ENCODE measurements at places on chromosomes 5 and 9. TPM values are rescaled to one million over a fixed set of nuclear protein-coding genes. Genes with fewer than 3 reads are reported as not detected.

The ACTBL2 gene
- not detected for polyA plus RNA-seq

- DNase-seq: no peak
Measured at GRCh38 chr5:67395790-67396418, 199.3 kb upstream of the CD180 start.

The IL33 gene
- polyA plus RNA-seq: 3.7 TPM

- DNase-seq: no peak
Measured at GRCh38 chr9:129422032-129422842, 198.7 kb downstream of the C9orf50 start.

The ENC1 gene
- 5.3 TPM for polyA plus RNA-seq

GRCh38 chr9:133583586-133583985, 25.6 kb downstream of the FAM163B start:
- DNase-seq: no peak

The SVEP1 gene
- polyA plus RNA-seq: 1.1 TPM

DNA sequence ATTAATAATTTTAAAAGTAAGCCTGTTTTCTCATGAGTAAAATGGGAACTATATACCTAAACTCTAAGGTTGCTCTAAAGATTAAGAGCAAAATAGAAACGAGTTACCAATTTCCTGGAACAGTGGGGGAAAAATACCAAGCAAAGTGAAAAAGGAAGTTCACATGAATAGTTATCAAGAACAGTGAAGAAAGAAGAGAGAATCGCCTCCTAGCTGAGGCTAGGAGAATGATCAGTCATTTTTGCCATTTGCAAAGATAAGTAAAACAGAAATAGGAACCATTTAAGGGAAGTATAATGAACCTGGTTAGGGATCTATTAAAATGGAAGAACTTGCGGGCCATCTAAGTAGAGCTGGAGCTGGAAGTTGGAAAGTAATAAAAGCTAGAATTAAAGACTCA, 50.7 kb downstream of the P4HA2 start:
- no peak for DNase-seq

The IQGAP2 gene
- 35.8 TPM for polyA plus RNA-seq

DNA sequence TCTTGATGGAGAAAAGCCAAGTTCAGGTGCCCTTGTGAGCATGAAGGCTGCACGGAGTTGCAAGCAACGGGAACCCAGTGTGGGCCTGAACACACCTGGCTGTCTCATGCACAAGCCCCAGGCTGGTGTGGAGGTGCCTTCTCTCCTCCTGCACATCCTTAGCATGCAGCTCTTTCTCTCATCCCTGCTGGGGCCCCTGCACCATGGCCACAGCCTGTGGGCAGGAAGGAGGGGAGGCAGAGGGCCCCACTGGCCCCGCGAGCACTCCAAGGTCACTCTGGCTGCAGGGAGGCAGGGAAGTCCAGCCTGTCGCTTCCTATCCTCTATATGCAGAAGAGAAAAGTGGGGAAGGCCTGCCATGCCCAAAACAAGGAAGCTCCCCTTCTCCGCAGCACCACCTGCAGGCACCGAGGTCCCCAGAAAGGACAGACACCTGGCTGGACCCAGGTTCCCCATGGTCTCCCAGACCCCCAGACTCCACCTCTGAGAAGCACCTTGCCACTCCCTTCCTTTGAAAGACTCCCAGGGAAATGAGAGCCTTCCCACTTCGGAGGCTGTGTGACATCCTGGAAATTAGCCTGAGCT, 18.6 kb downstream of the STKLD1 start:
- DNase-seq: no peak

DNA sequence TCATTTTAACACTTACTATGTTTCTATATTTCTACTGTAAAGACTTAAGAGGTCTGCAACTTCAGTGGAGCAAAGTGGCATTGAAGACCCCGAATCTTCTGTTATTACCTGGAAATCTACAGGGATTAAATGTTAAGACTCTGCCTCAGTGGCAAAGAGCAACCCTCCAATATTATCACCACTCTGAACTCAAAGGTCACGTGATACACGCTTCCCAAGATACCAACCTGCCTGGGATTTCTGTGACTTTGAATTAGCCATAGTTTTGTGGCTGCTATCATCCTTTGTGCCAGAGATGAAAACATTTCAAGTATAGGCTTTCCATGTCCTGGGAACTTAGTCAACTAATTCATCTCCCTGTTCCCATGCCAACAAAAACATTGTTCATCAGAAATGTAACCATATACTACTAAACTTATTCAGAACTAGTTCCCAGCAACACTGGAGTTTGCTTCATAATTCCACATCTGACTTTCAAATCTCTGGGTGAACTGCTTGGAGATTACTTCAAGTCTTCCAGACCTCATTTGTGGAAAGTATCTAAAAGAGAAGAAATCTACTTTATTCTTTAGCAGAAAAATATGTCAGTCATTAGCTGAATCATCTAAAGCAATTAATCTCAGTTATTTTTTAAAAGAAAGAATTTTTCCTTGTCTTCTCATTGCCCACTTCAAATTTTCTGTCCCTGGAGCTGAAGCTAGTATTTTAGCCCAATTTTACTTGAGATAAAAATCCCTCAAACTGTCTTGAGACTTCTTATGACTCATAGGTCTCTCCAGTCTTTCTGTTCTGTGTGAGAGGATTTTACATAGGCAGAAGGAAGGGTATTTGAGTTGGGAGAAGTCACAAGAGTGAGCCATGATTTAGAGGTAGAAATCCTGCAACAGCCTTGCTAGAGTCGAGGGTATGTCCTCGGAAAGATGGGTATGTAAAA, 83.0 kb downstream of the ZNF462 start:
- no peak for DNase-seq

DNA sequence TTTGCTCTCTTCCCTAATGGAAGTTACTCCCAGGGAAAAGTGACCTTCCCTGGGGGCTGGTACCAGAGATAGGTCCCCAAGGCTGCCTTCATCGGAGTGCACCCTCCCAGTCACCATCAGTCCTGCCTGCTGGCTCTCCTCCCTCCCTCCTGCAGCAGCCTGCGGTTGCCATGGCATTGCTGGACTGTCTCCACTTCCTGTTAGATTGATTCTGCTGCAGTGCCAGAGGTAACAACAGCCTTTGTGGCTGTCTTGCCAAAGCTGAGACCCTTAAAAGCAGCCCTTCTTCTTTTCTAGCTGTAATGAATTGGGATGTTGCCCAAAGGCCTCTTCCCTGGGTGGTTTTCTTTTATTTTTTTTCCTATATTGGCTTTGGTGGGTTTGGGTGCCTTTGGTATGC, 78.1 kb upstream of the PRLR start:
- DNase-seq: no peak

GRCh38 chr5:99795031-99795430, 740.1 kb upstream of the FAM174A start:
- DNase-seq: no peak

DNA sequence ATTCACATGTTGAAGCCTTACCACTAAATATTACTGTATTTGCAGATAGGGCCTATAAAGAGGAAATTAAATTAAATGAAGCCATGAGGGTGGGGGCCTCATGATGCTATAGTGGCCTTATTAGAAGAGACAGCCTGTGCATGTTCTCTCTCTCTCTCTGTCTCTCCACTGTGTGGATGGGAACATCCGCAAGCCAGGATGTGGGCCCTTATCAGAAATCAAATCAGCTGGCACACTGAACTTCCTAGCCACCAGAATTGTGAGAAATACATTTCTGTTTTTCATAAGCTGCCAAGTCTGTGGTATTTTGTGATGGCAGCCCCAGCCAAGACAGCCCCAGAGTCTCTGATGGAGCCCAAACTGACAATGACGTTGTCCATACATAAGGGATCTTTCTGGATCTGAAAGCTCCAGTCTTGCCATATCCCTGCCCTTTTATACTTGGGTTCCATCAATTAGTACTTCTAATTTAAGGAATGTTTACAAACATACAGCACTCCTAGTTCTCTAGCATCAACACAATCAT, 300.5 kb upstream of the ATP10B start:
- DNase-seq: no peak

The WDR38 gene
- polyA plus RNA-seq: not detected

DNA sequence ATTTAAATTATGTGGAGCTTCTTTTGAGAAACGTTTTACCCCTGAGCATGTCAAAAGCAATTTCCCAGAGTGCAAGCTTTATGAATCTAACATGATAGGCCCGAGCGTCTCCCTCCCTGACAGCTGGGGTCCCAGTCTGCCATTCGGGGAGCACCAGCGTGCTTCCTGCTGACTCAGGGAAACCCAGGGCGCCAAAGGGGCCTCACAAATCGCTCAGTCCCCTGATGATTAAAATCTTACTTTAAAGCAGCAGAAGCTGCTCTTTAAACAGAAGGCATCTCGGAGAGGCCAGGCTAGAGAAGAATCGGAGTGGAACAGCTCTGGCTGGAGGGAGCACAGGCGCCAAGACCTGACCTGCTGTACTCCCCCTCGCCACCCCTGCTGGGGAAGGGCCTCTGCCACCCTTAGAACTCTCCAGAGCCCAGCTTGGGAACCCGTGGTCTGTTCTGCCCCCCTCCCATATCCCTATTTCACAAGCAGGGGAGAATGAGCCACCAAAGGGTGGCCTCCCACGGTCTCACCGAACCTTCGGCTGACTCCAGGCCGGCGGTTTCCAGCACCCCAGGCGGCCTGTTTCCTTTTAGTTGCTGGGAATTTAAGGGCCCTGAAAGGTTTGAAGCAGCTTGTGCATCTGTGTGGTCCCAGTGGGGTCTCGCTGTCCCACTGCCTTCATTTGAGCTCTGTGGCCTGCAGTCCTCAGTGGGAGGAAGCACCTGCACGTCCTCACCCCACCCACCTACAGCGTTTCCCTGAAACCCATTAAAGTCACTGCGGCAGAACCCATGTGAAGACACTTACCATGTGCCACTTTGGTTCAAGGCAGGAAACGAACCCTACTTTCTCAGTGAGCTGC, 147.6 kb downstream of the COL23A1 start:
- DNase-seq: no peak

- DNase-seq: no peak
Measured at GRCh38 chr9:131483319-131484050, 19.2 kb upstream of the POMT1 start.

DNA sequence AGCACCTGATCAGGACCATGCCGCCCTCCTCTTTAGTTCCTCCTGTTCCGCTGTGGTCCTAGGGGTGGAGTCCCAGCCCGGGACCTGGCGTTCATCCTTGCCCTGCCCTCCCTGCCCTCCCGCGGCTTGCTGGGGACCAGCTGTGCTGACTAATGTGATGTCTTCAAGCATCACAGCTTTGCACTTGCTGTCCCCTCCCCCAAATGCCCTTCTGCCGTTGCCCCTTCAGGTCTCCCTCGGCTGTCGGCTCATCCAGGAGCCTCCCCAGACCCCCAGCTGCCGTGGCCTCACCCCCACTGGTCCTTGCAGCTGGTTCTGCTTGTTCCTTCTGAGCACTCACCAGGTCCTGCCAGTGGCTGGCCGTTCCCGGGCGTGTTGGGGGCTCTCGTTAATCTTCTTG, 19.9 kb downstream of the RXRA start:
- DNase-seq: no peak

DNA sequence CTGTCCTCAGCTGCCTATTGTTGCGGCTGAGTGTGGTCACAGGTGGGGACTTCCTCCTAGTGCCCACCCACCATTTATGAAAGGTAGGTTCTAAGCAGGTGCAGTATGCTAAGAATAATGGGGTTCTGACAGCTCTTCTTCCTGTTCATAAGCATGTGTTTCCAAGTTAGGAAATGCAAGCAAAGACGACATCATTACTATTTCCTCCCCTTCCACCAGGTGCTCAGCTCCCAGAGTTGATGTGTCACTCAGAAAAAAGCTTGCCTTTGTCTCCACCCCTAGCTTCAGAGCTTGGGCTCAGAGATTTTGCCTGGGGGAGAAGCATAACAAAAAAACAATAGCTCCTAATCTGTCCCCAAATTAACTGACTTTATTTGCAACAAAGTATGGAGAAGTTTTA, 1076.7 kb downstream of the NR2F1-AS1 start:
- no peak for DNase-seq

Data from kidney (tissue), 22 donors.